ENCODE measurements at places on chromosomes 11 and 22. TPM values are rescaled to one million over a fixed set of nuclear protein-coding genes. Genes with fewer than 3 reads are reported as not detected.

GRCh38 chr11:63843041-63843440 lies 4.1 kb downstream of the MARK2 start:
- peak; percentile 15 for DNase-seq
- H3K4me3 ChIP-seq = no peak overlapping the region
- no peak overlapping the region for H3K27ac ChIP-seq

GRCh38 chr22:35914665-35915476 lies 113.8 kb downstream of the RBFOX2 start:
- DNase-seq = no peak
- H3K27ac ChIP-seq = peak overlapping the region; percentile 79
- no peaks in the 10 kb centered on the region for H3K36me3 ChIP-seq

DNA sequence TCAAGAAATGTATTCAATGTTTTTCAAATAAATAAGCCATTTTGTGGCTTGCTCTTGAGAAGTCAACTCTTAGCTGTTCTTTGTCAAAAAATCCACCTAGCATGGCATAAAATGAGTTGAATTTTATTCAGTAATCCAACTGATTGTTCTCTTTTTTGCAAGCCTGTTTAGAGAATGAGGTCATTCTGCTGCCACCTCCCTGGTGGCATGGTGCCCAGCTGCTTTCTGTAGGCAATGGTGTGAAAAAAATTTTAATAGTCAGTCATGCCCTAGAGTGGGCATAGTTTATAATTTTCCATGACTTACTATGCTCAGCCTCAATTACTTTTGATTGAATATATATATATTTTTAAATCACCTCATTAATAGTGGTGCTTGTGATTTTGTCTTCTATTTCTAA lies 177.2 kb downstream of the INSC start:
- peaks cover 5% of the 10 kb centered on the region for H3K4me1 ChIP-seq
- no peaks in the 10 kb centered on the region for H3K36me3 ChIP-seq
- H3K4me3 ChIP-seq = no peak overlapping the region

DNA sequence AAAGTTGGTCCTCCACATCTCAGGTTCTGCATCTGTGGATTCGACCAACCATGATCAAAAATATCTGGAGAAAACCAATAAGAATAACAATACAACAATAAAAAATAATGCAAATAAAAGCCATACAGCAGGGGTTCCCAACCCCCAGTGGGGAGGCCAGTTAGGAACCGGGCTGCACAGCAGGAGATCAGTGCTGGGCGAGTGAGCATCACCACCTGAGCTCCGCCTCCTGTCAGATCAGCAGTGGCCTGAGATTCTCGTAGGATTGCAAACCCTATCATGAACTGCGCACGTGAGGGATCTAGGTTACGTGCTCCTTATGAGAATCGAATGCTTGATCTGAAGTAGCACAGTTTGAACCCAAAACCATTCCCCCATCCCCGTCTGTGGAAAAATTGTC lies 25.4 kb upstream of the MYO18B start:
- H3K4me1 ChIP-seq = peaks cover 9% of the 10 kb centered on the region
- H3K36me3 ChIP-seq = no peaks in the 10 kb centered on the region
- no peak overlapping the region for H3K27ac ChIP-seq
- no peak overlapping the region for H3K4me3 ChIP-seq

GRCh38 chr11:117818041-117818873 lies 6.3 kb downstream of the FXYD2 start:
- peak; percentile 44 for DNase-seq
- H3K36me3 ChIP-seq = no peaks in the 10 kb centered on the region
- H3K4me1 ChIP-seq = peaks cover 14% of the 10 kb centered on the region
- H3K27me3 ChIP-seq = no peaks in the 10 kb centered on the region

- H3K4me1 ChIP-seq = no peaks in the 10 kb centered on the region
- no peaks in the 10 kb centered on the region for H3K36me3 ChIP-seq
- no peak overlapping the region for H3K4me3 ChIP-seq
- no peak for DNase-seq
- no peak overlapping the region for H3K27ac ChIP-seq
- no peaks in the 10 kb centered on the region for H3K27me3 ChIP-seq
Observed at GRCh38 chr11:78940500-78941225, 366.0 kb upstream of the NARS2 start.

- no peaks in the 10 kb centered on the region for H3K27me3 ChIP-seq
- H3K4me1 ChIP-seq = peaks cover 45% of the 10 kb centered on the region
- no peak for DNase-seq
- H3K27ac ChIP-seq = no peak overlapping the region
Observed at GRCh38 chr22:24463071-24463760, 31.9 kb upstream of the UPB1 start.

DNA sequence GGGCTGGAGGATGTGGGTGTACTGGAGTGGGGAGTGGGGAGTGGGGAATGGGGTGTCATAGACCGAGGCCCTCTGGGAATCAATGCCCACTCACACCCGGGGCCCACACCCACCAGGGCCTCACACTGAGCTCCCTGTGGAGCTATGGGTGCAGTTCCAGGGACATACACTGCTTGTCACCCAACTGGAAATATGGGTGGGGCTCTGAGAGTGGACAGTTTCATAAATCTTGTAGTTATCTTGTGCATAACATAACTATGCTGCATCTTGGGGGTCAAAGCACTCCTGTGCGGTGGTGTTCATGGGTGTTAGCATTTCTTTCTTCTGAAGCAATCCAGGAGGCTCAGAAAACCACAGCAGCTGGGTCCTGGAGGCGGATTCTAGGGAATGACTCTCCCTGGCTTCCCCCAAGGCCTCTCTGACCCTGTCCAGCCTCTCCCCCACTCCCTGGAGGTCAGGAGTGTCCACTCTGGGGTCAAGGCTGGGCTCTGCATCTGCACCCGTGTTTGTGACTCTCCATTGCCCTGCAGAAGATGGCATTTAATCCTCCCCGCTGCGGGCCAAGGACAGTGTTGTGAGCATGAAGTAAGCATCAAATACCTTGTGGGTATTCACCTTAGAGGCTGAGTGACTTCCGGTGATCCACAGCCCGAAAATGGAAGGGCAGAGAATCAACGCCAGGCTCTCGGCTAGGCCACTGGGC lies 172.5 kb downstream of the CTTN start:
- peaks cover 14% of the 10 kb centered on the region for H3K4me1 ChIP-seq
- peaks cover 4% of the 10 kb centered on the region for H3K27me3 ChIP-seq
- H3K27ac ChIP-seq = no peak overlapping the region
- H3K4me3 ChIP-seq = no peak overlapping the region

DNA sequence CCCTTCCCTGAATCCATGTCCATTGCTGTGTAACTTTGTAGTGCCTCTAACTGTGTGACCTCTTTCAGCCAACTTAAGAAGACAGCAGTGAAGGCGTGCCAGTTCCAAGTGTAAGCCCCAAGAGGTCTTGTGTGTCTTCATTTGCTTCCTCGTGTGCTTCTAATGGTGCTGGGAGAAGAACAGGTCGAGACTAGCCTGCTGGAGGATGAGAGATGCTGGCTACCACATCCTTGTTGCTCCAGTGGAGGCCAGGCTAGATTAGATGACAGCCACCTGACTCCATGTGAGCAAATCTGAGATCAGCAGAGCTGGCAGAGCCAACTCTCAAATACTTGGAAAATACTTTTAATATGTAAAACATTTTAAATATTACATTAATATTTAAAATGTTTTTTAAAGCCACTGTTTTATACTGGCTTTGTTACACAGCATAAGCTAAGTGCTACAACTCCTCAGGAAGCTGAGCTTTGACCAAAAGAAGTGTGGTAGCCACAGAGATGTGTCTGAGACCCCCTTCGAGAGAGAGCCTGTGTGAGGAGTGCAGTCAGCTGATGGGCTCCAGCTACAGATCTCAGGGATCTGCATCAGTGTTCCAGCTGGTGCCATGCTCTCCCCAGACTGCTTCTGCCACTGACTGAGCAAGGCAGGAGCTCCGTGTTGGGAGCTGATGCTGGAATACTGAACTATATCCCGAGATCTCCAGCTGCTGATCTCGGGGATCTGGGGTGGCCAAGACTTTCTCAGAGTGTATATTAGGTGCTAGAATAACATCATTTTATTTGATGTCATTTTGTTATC lies 8.9 kb downstream of the KCNJ11 start:
- no peak overlapping the region for H3K4me3 ChIP-seq
- H3K4me1 ChIP-seq = peaks cover 6% of the 10 kb centered on the region
- no peak for DNase-seq
- no peak overlapping the region for H3K27ac ChIP-seq

GRCh38 chr11:61007956-61008896 lies 36.7 kb downstream of the CD6 start:
- H3K27me3 ChIP-seq = peaks cover 3% of the 10 kb centered on the region
- peak overlapping the region; percentile 58 for H3K4me3 ChIP-seq
- no peak overlapping the region for H3K27ac ChIP-seq
- peaks cover 26% of the 10 kb centered on the region for H3K4me1 ChIP-seq
- DNase-seq = no peak
- H3K36me3 ChIP-seq = no peaks in the 10 kb centered on the region

GRCh38 chr22:50505776-50506610 lies 1.5 kb downstream of the LMF2 start:
- peaks cover 2% of the 10 kb centered on the region for H3K36me3 ChIP-seq
- peak; percentile 91 for DNase-seq
- peak overlapping the region; percentile 93 for H3K4me3 ChIP-seq
- H3K4me1 ChIP-seq = peaks cover 13% of the 10 kb centered on the region

DNA sequence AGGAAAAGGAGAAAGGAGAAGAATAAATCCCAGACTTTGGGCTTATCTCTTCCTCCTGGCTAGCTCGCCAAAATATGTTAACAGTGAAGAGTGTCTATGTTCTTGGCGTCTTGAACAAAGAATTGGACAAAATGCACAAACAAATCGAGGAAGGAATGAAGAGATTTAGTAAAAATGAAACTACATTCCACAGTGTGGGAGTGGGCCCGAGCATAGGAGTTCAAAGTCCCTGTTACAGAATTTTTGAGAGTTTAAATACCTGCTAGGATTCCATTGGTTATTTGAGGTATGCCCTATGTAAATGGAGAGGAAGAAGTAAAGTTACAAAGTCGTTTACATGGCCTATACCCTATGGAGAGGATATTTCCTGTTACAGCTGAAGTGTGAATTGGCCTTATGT lies 525.1 kb upstream of the CNTN5 start:
- DNase-seq = no peak
- no peaks in the 10 kb centered on the region for H3K27me3 ChIP-seq
- no peak overlapping the region for H3K4me3 ChIP-seq
- H3K4me1 ChIP-seq = no peaks in the 10 kb centered on the region

GRCh38 chr22:37082251-37082873 lies 27.2 kb downstream of the TMPRSS6 start:
- H3K27ac ChIP-seq = no peak overlapping the region
- H3K4me3 ChIP-seq = no peak overlapping the region
- H3K27me3 ChIP-seq = peaks cover 19% of the 10 kb centered on the region
- no peaks in the 10 kb centered on the region for H3K36me3 ChIP-seq

GRCh38 chr22:33382436-33382835 lies 324.3 kb upstream of the SYN3 start:
- peaks cover 13% of the 10 kb centered on the region for H3K4me1 ChIP-seq
- peaks cover 6% of the 10 kb centered on the region for H3K36me3 ChIP-seq
- H3K27me3 ChIP-seq = no peaks in the 10 kb centered on the region
- no peak for DNase-seq
- peak overlapping the region; percentile 54 for H3K27ac ChIP-seq

DNA sequence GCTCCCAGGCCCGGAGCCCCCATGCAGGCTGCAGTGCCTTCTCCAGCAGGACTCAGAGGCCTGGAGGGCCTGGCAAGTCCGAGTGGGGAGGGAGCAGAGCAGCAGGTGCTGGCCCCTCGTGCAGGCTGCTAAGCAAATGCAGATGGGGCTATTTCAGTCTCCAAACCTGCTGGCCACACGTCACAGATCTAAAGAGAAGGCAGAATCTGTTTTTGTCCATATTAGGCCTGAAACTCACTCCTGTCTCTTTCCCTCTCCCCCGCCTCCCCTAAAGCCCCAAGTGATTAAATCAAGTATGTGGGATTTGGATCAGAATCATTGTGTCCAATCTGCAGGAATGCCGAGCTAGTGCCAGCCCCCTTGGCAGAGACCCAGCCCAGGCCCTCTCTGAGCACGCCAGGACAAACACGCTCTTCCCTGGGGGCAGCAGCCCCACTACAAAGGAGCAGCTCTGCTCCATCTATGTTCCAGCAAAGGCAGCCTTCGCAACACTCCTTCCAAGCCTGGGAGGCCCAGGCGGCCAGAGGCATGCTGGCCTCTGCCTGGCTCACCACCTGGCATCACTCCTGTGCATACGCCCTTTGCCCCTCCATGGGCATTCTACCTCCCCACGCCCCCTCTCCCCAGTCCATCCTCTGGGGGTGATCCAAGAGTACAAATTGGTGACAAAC lies 26.5 kb downstream of the RPL27A start:
- no peak for DNase-seq
- peak overlapping the region; percentile 93 for H3K27ac ChIP-seq
- no peak overlapping the region for H3K4me3 ChIP-seq
- peaks cover 29% of the 10 kb centered on the region for H3K4me1 ChIP-seq

GRCh38 chr11:76825726-76826396 lies 34.9 kb upstream of the ACER3 start:
- H3K36me3 ChIP-seq = no peaks in the 10 kb centered on the region
- H3K27ac ChIP-seq = no peak overlapping the region
- H3K4me3 ChIP-seq = no peak overlapping the region
- peaks cover 15% of the 10 kb centered on the region for H3K4me1 ChIP-seq
- no peak for DNase-seq
- no peaks in the 10 kb centered on the region for H3K27me3 ChIP-seq

DNA sequence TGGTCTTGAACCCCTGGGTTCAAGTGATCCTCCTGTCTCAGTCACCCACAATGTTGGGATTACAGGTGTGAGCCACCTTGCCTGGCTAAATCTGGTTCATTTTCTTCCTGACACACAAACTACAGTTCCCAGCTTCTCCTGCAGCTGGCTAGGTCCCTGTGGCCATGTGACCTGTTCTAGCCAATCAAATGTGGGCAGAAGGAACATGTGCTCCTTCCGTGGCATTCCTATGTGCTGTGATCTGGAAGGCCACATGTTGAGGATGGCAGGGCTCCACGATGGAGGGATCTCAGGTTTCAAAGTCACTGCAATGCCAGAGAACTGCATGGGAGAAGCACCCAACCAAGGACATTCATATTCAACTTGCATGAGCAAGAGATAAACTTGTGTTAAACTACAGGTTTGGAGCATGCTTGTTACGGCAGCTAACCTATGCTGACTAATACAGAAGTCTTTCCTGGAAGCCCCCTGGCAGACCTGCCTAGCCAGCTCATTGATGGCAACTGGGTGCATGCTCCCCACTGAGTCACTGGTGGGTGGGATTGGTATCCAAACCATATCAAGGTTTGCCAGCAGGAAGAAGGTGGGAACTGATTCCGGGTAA lies 86.0 kb downstream of the RPS6KA4 start:
- H3K4me3 ChIP-seq = no peak overlapping the region
- DNase-seq = no peak
- H3K36me3 ChIP-seq = no peaks in the 10 kb centered on the region
- no peak overlapping the region for H3K27ac ChIP-seq
- peaks cover 21% of the 10 kb centered on the region for H3K27me3 ChIP-seq
- H3K4me1 ChIP-seq = peaks cover 30% of the 10 kb centered on the region

MIAT gene
- total RNA-seq = 3.5 TPM

MRPL48 gene
- 25.8 TPM for total RNA-seq

TESMIN gene
- 0.37 TPM for total RNA-seq

KRTAP5-9 gene
- 0.36 TPM for total RNA-seq

TSPAN18 gene
- 4.9 TPM for total RNA-seq

IGLL5 gene
- total RNA-seq = not detected

CNTF gene
- total RNA-seq = 1.3 TPM

KIF18A gene
- 3.0 TPM for total RNA-seq

OR8A1 gene
- total RNA-seq = 0.07 TPM

FZD4 gene
- total RNA-seq = 6.5 TPM

All from chondrocyte (in vitro differentiated cells).